Natural killer cell (primary cell): ENCODE measurements at places on chromosomes 4 and X.

- no peak overlapping the region for H3K4me3 ChIP-seq
- no peaks in the 10 kb centered on the region for H3K4me1 ChIP-seq
- no peaks in the 10 kb centered on the region for H3K36me3 ChIP-seq
- H3K27ac ChIP-seq, result no peak overlapping the region
- H3K27me3 ChIP-seq, result no peaks in the 10 kb centered on the region
These were observed 27.4 kb downstream of the FAM149A start for GRCh38 chr4:186131935-186132334.

DNA sequence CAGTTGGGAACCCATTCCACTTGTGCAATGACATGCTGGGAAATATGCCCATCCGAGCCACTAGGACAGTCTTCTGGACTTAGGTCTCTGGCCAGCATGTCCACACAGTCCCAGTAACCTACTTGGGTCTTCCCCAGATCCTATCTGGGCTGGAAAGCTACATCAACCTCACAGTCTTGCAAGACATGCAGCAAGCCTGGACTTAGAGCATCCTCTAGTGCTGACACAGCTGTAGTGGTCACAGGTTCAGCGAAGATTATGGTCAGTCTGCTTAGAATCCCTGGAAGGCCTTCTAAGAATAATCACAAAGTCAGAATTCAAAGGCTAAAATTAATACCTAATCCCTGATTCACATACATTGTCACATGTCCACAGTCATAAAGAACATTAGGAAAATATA, 842.7 kb downstream of the STPG2 start:
- H3K4me3 ChIP-seq, result no peak overlapping the region
- no peaks in the 10 kb centered on the region for H3K27me3 ChIP-seq
- no peaks in the 10 kb centered on the region for H3K36me3 ChIP-seq
- no peak for DNase-seq
- no peaks in the 10 kb centered on the region for H3K4me1 ChIP-seq

DNA sequence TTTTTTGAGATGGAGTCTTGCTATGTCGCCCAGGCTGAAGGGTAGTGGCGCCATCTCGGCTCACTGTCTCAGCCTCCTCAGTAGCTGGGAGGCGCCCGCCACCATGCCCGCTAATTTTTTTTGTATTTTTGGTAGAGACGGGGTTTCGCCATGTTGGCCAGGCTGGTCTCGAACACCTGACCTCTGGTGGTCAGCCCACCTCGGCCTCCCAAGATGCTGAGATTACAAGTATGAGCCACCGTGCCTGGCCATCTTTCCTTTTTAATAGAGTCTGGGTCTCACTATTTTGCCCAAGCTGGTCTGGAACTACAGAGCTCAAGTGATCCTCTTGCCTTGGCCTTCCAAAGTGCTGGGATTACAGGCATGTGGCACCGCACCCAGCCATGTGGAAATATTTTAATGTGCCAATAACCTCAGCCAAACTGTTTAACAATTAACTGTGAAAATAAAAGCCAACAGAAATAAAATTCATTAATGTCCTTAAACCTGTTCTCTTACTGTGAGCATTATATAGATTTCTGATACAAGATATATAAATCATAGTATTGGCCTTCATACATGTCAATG, 16.3 kb downstream of the PDS5A start:
- H3K27ac ChIP-seq, result no peak overlapping the region
- no peak for DNase-seq
- no peak overlapping the region for H3K4me3 ChIP-seq

GRCh38 chr4:2981256-2981819, 18.0 kb downstream of the GRK4 start:
- no peaks in the 10 kb centered on the region for H3K4me1 ChIP-seq
- H3K27me3 ChIP-seq, result no peaks in the 10 kb centered on the region
- H3K27ac ChIP-seq, result no peak overlapping the region
- no peak overlapping the region for H3K4me3 ChIP-seq
- no peaks in the 10 kb centered on the region for H3K36me3 ChIP-seq
- DNase-seq, result no peak

- H3K36me3 ChIP-seq, result no peaks in the 10 kb centered on the region
- no peak overlapping the region for H3K4me3 ChIP-seq
- no peak overlapping the region for H3K27ac ChIP-seq
- H3K4me1 ChIP-seq, result no peaks in the 10 kb centered on the region
- no peaks in the 10 kb centered on the region for H3K27me3 ChIP-seq
These were observed 58.3 kb downstream of the KCNIP4 start for GRCh38 chr4:21890231-21890630.

DNA sequence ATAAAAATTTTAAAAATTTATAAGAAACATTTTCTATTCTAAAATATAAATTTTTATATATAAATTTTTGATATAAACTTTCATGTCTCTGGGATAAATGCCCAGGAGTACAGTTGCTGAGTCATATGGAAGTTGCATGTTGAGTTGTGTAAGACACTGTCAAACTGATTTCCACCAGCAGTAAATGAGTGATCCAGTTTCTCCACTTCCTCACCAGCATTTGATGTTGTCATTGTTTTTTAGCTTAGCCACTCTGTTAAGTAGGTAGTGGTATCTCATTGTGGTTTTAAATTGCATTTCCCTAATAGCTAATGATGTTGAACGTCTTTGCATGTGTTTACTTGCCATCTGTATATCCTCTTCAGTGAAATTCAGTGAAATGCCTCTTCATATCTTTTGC, 66.5 kb downstream of the MAMLD1 start:
- no peaks in the 10 kb centered on the region for H3K36me3 ChIP-seq
- no peak overlapping the region for H3K4me3 ChIP-seq
- no peak overlapping the region for H3K27ac ChIP-seq
- no peaks in the 10 kb centered on the region for H3K4me1 ChIP-seq
- DNase-seq, result no peak
